ENCODE measurements at places on chromosomes 5 and 9. TPM values are rescaled to one million over a fixed set of nuclear protein-coding genes. Genes with fewer than 3 reads are reported as not detected.

Gene ORM2
- not detected for total RNA-seq

Gene PRSS3
- total RNA-seq: 16.4 TPM

Gene CAMK2A
- total RNA-seq: 0.18 TPM

Gene CEP72
- total RNA-seq: 2.8 TPM

Gene BTNL8
- total RNA-seq: not detected

Gene PAEP
- not detected for total RNA-seq

Gene PALM2AKAP2
- total RNA-seq: 20.6 TPM

Gene DND1
- total RNA-seq: under 0.01 TPM

Gene PPP2R2B
- total RNA-seq: not detected

Gene ANKRD18B
- total RNA-seq: 13.4 TPM

Gene FOXD4
- total RNA-seq: not detected

Gene GMCL2
- total RNA-seq: not detected

Data from IMR-90 (cell line).